ENCODE measurements at places on chromosomes 5 and 9.

- no peak for DNase-seq
Measured at GRCh38 chr5:156759156-156759555, 90.9 kb upstream of the PPP1R2B start.

DNA sequence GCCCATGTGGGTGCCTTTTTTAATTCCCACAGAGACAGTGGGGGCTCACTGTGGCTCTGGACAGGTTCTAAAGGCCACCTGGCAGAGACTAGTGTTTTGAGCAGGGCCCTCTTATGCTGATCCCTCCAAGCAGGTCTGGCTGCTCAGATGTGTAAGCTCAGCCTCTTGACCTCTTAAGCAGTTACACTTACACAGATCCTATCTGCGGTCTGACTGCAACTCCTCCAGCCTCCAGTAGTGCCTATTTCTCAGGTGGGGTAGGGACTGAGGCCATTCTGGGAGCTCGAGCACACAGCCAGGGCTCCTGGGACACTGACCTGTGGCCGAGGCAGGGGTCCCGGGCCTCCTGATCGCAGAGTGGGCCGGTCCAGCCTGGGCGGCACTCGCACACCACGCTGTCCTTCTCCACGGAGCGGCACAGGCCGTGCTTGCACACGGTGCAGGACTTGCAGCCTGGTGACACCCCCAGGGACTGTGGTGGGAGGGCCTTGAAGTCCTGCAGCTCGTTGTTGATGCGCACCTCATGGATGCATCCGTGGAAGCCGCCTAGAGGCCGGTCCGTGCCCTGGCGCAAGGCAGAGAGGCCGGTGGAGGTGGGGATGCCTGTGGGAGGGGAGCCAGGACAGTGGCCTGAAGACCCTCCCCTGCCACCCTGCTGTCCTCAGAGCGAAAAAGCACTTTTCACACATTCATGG, 91.9 kb upstream of the PANK3 start:
- no peak for DNase-seq

DNA sequence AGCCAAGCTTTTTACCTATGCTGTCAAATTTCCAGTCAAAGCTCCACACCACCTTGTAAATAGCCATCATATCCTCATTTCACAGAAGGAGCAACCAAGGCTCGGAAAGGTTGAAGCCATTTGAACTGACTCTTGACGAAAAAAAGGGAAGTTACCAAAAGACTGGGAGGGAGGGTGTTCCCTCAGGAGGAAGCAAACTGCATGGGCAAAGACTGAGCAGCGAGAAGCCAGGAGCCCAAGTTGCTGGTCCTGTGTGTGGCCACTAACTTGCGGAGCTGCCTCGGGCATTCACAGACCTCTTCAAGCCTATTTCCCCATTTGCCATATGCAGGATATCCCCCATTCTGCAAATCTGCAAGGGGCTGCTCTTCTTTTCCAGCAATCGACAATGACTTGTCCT, 37.4 kb downstream of the TTLL11 start:
- no peak for DNase-seq

DNA sequence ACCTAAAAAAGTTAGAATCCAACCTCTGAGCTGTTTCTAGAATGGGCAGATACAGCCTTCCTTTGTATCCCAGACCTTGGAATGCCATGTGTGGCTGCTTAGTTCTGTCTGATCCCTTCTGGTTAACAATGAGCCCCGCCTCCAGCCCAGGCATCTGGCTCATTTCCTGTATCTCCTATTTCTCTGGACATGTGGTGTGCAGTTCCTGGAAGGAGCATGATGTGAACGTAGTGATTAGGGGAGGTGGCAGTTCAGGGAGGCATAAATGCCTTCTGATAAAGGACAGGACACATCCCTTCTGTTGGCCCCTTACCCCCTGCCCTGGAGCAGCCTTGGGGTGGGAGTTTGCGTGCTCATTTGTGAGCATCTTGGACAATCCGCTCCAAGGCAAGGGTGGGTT, 243.0 kb downstream of the ZSWIM6 start:
- no peak for DNase-seq

DNA sequence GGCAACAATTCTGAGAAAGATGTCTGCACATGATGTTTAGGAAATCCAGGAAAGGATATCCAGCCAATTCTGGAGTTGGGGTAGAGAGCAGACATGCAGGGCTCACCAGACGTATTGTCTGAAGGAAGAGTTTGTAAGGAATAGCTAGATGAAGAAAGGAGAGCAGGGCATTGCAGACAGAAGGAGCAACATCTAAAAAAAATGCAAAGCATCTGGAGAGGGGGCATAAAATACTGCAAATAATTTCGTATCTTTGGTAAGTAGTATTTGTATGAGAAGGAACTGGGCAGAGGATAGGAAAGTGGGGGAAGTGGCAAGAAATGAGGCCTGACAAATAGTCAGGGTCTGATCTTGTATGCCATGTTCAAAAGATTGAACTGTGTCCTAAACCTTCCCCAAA, 74.8 kb downstream of the MACIR start:
- no peak for DNase-seq

GRCh38 chr5:79843450-79844388, 147.3 kb downstream of the MTX3 start:
- DNase-seq = no peak

DNA sequence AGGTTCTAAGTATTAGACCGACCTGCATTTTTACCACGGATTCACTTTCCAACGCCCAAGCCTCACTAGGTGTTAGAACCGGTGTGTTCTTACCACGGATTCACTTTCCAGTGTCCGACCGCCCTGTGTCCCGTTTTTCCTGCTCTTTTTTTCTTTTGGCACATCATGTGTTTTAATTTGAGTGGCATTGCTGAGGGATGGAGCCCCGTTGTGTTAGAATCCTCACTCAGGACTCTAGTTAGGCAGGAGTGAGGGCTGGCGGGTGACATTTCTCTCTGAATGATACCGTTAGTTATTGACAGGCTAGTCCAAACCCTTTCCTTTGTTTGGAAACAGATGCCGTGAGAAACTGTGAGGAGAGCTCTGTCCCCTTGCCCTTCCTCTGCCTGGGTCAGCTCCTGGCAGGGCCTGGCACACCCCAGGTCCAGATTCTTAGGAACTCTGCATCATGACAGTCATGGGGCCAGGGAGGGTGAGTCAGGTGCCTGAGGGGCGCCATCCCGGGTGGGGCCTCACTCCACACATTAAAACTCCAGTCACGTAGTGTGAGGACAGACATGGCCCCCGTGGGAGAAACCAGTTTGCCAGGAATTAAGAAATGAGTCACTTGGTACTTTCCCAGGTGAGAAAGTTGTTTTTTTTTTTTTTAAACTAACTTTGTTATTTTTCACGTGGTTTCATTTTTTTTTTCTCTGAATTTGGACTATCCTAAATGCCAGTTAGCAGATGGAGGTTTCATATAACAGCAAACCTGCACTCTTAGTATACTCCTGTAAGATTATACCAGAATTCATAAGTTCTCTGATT, 15.8 kb downstream of the EXOC3 start:
- DNase-seq = no peak

- no peak for DNase-seq
Measured at GRCh38 chr5:96474073-96474472, 41.0 kb upstream of the PCSK1 start.

- DNase-seq = no peak
Measured at GRCh38 chr5:81163651-81164050, 69.5 kb upstream of the CKMT2 start.

DNA sequence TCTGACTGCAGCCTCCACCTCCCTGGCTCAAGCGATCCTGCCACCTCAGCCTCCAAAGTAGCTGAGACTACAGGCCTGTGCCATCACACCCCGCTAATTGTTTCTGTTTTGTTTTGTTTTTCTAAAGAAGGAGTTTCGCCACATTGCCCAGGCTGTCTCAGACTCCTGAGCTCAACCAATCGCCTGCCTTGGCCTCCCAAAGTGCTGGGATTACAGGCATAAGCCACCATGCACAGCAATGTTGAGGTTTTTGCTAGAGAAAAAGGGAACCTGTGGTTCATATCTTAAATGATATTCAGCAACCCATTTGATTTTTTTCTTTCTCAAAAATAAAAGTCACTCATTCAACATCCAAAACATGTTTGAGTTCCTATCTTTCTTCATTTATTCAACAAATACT, 20.4 kb upstream of the DELE1 start:
- no peak for DNase-seq

DNA sequence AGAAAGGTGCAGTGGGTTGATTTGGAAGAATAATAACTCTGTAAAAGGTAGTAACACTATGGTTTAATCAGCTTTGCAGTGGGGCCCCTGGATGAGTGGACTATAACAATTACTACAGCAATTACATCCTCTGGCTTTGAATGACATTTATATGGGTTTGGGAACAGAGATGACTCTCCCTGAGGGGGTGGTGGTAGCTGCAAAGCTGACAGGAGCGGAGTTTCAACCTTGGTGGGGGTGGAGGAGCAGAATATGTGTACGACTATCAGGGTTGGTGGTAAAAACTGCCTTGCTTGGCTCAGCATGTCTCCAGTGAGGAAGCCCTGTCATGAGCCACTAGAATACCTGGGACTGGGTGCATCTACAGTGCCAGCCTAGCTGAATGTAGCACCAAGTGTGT, 28.3 kb upstream of the NR3C1 start:
- no peak for DNase-seq

GRCh38 chr5:94751460-94751859, 133.0 kb downstream of the SLF1 start:
- DNase-seq = no peak
